ENCODE measurements at places on chromosomes 12 and 14.

DNA sequence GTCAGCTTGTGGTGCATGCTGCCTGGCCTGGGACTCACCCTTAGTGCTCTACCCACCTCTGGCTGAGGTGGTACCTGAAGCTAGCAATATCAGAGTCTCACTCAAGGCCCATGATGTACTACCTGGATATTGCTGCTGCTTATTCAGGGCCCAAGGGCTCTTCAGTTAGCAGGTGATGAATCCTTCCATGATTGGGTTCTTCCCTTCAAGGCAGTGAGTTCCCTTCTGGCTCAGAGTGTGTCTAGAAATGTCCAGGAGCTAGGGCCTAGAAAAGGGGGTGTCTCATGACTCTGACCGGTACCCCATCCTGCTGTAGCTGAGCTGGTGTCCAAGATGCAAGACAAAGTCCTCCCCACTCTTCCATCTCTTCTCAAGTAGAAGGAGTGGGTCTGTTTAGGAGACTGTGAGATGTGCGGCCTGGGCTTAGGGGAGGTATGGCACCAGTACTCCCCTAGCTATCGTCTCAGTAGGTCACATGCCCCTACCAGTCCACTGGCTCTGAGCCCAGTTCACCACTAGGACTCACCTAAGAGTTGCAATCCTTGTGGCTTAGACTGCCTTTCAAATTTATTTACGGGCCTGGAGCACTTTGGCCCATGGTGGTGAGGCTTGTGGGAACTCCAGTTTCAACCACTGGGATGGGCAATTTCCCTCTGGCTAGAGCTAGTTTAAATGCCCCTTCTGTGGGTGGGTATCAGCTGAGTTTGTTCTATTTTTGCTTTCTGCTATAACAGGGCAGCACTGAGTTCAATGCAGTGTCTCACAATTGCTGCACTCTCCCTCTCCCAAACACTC is 12.2 kb downstream of the PRORP start:
- DNase-seq: no peak

GRCh38 chr12:3587402-3588013 is 96.5 kb downstream of the PRMT8 start:
- no peak for DNase-seq

DNA sequence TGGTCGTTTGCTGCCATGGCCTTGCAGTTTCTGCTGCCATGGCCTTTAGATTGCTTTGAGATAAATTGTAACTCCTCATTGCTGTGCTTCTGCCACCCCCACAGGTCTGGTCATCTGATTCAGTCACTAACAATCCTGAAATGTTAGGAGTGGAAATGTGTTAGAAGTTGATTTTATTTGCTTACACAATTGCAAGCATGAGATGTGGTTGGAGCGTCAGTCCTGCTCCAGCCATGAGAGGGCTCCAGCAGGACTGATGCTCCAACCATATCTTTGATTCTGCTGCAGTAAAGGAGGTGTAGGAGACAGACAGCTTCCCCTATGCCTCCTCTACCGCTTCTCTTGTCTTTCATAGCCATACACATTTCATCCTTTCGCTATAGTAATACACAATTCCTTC is 226.8 kb upstream of the RGS6 start:
- peak; percentile 23 for DNase-seq

- no peak for DNase-seq
Measured at GRCh38 chr12:90808568-90808967, 146.4 kb downstream of the CCER1 start.

DNA sequence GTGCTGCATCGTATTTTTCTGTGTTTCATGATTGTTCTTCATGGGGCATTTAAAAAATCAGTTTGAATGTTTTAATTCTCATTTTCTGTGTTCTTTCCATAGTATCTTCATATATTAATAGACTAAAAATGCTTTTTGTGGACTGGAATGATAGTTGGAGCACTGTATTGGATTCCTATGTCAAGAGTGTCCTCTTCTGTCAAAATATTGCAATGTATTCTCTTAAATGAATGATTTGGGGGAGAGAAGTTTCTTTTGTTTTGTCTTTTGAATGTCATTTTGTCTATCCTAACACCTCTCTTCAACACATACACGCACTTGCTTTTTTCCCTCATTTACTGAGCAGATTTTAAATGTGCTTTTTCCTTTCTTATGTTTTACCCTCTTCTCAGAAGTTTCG is 4.7 kb upstream of the EIF2S3B start:
- peak; percentile 4 for DNase-seq

DNA sequence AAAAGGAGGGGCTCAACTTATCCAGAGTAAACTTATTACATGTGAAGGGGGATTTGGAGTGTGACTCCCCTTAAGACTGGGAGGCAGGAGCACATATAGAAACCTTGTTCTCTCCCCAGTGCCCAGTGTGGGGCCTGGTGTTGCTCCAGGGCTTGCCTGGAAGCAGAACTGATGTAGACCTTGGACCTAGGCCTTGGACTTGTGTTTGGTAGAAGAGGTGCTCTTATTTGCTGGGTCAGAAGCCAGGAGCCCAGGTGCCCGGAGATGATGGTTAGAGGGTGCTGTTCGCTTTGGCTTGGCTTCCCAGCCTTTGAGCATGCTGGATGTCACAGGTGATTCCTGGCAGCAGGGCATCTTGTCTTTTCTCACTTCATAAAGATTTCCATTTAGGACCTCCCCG is 110.4 kb downstream of the SMOC1 start:
- no peak for DNase-seq

GRCh38 chr12:58966939-58967338 is 46.6 kb upstream of the LRIG3 start:
- DNase-seq: peak; percentile 28

GRCh38 chr14:23443881-23444280 is 8.4 kb upstream of the MYH7 start:
- no peak for DNase-seq

- DNase-seq: peak; percentile 29
Measured at GRCh38 chr12:90229407-90230170, 521.0 kb upstream of the ATP2B1 start.

GRCh38 chr14:62126879-62127478 is 364.8 kb downstream of the SNAPC1 start:
- peak; percentile 49 for DNase-seq

DNA sequence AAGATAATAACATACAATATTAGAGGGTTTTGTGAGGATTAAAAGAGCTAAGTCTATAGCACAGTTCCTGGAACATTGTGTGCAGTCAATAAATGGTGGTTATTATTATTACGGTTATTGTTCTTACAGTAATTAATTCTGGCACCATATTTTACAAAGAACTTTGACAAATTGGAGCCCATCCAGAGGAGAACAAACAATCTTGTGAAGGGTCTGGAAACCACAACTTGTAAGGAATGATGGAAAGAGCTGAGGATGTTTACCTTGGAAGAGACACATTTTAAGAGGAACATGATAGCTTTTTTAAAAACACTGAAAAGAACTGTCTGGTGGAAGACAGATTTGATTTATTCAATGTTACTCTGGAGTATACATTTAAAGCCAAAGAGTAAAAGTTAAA is 150.5 kb upstream of the KRR1 start:
- peak; percentile 80 for DNase-seq

DNA sequence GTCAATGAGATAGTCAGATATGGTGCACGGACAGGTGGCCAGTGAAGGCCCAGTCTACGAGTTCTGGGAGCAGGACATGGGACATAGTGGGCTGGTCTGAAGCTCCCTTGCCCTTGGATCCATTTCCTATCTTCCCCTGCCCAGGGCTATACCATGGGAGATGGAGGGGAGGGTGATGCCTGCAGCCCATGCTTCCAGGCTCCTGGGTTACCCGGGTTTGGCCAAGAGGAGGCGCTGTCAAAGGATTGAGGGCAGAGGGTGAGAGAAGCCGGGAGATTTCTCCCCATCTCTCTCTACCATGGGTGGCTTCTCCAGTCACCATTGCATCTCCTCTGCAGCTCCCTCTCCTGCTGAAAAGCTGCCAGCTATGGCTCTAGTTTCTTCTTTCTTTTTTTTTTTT is 52.8 kb upstream of the LHX5 start:
- DNase-seq: no peak

DNA sequence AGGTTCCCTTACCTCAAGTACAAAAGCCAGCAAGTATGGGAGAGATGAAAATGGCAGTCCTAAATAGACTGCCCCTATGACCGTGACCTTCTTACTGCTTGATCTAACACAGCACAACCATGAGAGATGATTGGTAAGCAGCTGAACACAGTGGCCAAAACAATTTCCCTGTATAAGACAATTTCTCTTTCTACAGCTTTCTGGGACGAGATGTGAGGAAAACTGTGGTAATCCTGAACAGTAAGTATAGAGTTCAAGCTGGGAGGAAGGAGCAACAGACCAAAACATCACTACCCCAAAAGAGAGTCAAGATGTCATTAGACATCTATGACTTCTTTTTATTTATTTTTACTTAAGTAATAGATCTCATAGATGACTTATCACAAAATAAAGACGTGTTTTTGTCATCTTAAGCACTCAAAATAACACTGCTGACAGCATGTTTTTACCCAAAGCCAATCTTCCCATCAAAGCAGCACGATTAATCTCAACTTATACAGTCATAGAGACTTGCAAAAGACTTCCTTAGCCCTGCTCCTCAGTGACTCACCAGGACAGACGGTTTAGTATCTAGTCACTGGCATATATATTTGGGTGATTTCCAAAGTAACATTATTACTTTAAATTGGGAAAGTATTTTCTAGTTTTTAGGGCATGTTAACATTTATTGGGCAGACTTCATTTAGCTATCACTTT is 3.7 kb downstream of the TMEM52B start:
- peak; percentile 89 for DNase-seq

DNA sequence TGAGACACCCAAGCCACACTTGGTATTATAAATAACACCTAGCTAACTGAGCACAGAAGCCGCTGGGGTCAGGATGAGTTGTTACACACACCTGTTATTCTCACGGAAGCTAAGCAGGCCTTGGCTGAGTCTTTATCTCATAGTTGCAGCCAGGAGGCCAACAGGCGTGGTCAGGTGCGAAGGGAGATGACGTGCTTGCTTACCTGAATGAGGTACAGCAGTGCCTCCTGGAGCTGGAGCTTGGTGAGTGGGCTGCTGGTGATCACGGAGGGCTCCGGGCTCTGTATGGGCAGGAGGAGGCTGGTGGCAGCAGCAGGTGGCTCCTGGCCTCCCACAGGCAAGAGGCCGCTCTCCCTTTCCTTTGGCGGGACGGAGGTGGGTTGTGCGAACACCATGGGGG is 30.4 kb upstream of the CACNA2D4 start:
- DNase-seq: no peak

- no peak for DNase-seq
Measured at GRCh38 chr14:60287452-60287851, 38.4 kb downstream of the PPM1A start.

DNA sequence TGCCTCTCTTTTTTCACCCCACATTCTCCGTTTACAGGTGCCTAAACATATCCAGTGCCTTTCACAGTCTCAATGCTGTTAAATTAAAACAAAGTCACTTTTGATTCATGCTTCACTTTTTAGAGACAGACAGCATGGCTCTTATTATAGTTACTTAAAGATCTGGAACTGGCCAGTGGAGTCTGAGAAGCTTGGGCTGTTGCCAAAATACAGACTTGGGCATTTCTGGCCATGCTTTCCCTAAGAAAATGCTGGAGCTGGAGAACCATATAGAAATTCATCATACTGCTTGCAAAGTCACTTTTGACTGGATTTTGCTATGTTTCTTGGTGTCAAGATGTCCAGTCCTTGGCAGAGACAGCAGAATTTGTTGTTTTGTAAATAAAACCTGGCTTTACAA is 12.2 kb upstream of the GPR68 start:
- DNase-seq: no peak

DNA sequence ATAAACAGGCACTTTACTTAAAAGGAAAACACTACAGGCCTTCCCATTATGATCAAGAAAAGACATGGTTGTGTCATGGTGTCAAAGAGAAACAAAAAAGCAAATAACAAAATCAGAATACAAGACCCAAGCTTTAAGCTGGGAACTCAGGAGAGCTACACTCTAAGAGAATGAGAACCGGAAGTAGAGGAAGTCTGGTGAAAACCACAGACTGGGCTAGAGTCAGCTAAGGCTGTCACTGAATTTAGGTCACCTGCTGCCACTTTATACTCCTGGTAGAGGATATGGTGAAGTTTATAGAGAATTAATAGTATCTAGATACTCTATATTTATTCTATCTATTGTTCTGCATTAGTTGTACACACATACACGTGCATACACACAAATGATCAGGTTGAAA is 971.7 kb downstream of the FLRT2 start:
- no peak for DNase-seq

DNA sequence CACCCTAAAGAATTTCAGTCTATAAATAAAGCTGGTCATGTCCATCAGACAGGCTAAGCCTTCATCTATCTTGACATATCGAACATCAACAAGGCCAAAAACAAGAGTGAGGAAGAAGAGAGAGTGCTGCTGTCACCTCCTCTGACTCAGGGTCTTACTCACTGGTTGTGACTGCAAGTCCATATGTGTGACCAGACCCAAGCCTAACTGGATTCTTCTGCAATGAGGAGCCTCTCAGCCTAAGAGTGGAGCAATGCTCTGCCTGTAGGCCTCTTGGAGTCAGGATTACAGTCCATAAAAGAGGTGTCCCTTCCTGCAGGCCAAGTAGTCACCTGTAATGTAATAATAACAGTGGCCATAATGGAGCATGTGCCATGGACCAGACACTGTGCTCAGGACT is 121.2 kb upstream of the SLC35F4 start:
- peak; percentile 22 for DNase-seq

DNA sequence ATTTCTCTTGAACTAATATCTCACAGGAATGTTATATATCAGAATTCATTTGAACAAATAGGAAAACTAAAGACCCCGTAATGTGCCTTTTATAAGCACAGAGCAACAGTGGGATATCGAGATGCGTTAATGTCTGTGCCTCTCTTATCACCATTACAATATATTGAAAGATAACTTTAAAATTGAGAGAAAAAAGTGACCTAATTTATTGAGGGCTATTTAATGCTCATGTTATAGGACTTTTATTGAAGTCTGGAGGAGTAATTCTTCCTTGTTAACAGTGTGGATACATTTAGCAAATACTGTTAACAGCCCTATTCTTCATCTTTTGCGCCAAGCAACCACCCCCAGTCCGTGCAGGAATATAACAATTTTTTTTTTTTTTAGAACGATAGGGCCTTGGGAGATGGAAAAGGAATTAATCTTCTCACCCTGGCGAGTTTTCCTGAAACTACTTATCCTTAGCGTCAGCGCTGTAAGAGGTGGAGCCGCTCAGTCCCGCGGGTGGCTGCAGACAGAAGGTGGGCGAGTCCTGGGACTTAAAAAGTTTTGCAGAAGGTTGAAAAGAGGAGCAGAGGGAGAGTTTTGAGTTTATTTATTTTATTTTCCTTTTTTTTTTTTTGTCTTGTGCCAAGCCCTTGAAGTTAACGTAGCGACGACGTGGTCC is 11.0 kb downstream of the FOXG1 start:
- DNase-seq: no peak

DNA sequence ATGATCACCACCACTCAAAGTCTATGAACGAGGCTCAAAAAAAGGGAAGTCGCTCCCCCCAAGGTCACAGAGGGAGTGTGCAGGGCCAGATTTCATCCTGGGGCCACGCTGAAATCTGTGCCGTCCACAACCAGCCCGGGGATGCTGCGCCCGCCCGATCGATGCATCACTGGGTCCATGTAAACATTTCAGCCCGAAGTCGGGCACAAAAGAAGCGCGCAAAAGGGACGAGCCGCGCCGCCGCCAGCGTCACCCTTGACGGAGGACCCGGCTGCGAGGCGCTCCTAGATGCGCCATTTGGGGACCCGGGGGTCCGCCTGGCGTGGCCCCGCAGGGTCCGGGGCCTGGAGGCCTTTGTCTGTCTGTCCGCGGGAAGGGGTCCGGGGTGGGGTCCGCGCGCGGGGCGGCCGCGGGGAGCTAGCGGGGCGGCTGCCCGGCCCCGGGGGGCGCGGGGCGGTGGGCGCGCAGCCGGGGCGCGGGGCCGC is 503 bp downstream of the FBXO21 start:
- DNase-seq: peak; percentile 32

GRCh38 chr12:115199831-115200230 is 515.9 kb upstream of the TBX3 start:
- peak; percentile 64 for DNase-seq

Measured in fibroblast of skin of right quadriceps (primary cell).